ENCODE measurements at places on chromosomes 7 and 10. TPM values are rescaled to one million over a fixed set of nuclear protein-coding genes. Genes with fewer than 3 reads are reported as not detected.

TEX36 gene
- total RNA-seq = not detected

ADGRA1 gene
- total RNA-seq = not detected

TTYH3 gene
- total RNA-seq = 37.3 TPM

CCAR1 gene
- total RNA-seq = 27.8 TPM

TMEM270 gene
- total RNA-seq = not detected

INTS1 gene
- total RNA-seq = 58.3 TPM

NYAP1 gene
- total RNA-seq = 2.3 TPM

DYDC2 gene
- not detected for total RNA-seq

Data from smooth muscle cell of the pulmonary artery (primary cell).